CD4-positive, alpha-beta T cell treated with Interleukin-12 subunit alpha and Interleukin-12 subunit beta, for 1 hour (primary cell): ENCODE measurements at places on chromosomes 6 and 20.

DNA sequence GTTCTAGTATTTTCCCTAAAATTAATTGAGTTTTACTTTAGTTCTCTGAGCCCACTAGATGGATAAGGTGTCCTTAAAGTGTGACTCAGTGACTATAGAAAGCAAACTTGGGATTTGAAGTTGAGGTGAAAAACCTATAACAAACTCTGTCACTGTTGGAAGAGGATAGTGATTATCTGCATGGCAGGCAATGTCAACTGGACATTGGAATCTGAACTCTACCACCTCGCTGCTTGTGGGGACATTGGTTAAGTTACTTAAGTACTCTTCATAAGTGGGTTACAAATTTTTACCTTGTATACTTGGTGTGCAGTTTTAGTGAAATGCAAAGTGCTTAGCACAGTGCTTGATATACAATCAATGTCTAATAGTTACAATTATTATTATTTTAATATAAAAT lies 87.9 kb upstream of the B3GAT2 start:
- no peak for DNase-seq

- no peak for DNase-seq
Observed at GRCh38 chr6:48378884-48379407, 267.9 kb upstream of the PTCHD4 start.

GRCh38 chr6:106247733-106248132 lies 77.8 kb downstream of the ATG5 start:
- DNase-seq, result peak; percentile 8

DNA sequence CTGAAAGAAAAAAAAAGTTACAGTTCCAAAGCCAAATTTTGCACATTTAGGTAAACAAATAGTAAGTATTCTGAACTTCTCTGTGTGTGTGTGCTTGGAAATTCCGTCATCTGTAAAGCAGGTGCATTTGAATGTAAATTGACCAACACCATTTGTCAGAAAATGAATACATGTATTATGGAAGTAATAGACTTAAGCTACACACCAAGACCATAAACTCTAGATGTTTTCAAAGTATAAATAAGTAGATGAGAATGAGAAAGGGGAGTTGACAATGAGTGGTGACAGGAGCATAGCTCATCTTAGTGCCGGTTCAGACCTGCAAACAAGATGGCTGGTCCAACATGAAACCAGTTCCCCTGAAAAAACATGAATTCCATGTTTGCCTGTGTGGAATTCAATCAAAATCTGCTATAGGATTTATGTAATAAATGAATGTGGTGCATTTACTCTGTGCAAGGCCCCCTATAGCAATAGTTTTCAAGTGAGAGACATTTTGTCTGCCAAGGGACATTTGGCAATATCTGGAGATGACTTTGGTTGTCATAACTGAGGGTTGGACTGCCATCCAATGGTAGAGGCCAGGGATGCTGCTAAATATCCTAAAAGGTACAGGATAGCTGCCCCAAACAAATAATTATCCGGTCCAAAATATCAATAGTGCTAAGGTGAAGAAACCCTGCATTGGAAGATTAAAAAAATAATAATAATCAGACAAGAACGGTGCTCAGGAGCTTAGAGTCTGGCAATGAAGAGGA lies 11.0 kb upstream of the FILIP1 start:
- no peak for DNase-seq

- no peak for DNase-seq
Observed at GRCh38 chr6:85353012-85353411, 96.9 kb upstream of the NT5E start.

GRCh38 chr20:51042657-51043247 lies 19.8 kb upstream of the KCNG1 start:
- DNase-seq, result no peak

- no peak for DNase-seq
Observed at GRCh38 chr6:10522929-10523573, 1.9 kb downstream of the GCNT2 start.

GRCh38 chr6:49978332-49979226 lies 9.2 kb upstream of the DEFB113 start:
- DNase-seq, result no peak

GRCh38 chr6:64266351-64266821 lies 630.8 kb downstream of the PHF3 start:
- no peak for DNase-seq
